ENCODE measurements at places on chromosomes 12 and 14.

DNA sequence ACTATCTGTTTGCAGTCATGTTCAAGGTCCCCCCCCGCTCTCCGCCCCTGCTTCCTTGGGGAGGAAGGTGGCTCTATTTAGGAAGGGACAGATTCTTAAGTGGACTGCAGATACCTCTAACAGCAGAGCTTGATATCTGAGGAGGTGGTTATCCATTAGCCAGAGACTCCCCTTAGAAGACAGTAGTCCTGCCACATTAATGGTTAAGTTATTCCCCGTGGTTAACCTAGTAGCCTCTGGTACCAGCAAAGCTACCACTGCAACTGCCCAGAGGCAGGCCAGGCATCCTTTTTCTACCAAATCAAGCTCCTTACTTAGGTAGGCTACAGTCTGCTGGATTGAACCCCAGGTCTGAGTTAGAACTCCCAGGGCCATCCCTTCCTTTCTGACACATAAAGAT lies 162.1 kb upstream of the AVPR1A start:
- no peak for DNase-seq

DNA sequence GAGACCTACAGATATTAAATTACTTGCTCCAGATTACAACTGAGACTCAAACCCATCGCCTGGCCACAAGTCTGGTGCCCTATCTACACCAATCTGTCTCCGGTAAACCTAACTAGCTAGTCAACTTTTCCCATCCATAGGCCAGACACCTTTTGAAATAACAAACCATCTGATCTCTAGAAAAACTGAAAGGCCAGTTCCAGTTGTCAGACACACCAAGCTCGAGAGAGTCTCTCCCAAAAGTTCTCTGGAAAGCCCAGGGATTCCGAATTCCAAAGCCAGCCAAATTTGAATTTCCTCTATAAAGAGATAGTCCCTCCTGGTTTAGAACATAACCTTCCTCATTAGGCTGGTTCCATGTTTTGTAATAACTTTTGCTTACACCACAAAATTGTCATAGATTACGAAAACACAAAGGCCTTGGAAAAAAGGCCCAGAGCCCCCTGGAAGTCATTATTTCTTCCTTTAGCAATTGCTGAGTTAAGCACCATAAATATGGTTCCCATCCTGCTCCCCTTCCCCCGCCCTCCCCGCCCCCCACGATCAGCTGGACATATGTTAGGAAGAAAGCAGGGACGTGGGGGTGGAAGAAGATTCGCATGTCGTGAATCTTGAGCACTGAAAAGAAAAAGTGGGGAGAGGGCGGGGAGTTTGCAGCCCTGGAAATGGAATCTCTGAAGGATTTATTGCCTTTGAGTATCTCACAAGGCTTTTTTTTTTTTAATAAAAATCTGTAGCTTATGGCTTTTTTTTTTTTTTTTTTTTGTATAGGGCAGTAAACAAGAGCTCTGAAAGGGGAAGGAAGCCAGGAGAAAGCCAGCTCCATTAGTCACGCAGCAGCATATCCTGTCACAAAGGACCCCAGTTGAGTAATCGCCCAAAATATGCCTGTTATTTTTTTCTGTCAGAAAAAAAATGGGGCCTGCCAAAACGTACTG lies 110.4 kb downstream of the ZFP36L1 start:
- no peak for DNase-seq

GRCh38 chr14:105689722-105690121 lies 163.3 kb downstream of the TMEM121 start:
- DNase-seq, result no peak

GRCh38 chr12:100447381-100447780 lies 26.3 kb upstream of the NR1H4 start:
- no peak for DNase-seq

DNA sequence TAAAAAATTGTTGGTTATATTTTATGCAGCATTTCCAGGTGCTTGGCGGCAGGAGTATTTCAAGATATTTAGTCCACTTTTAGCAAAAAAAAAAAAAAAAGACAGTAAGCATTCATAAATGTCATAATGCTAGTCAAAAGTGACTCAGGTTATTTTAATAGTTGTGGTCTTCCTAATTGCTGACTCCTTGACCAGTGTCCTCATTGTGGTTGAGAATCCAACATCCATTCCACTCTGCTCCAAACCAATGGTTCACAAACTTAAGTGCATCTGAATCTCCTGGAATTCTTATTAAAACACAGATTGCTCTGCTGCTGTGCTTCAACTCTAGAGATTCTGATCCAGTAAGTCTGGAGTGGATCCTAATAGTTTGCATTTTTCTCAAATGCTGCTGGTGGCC lies 71.4 kb downstream of the AKAP6 start:
- no peak for DNase-seq

- DNase-seq, result no peak
Measured at GRCh38 chr14:69481815-69482568, 2.5 kb upstream of the PLEKHD1 start.

- no peak for DNase-seq
Measured at GRCh38 chr12:131950182-131950913, 606 bp downstream of the EP400 start.

- DNase-seq, result no peak
Measured at GRCh38 chr14:97878727-97879126, 1081.5 kb downstream of the VRK1 start.

GRCh38 chr14:38135106-38135867 lies 72.4 kb upstream of the SSTR1 start:
- no peak for DNase-seq

DNA sequence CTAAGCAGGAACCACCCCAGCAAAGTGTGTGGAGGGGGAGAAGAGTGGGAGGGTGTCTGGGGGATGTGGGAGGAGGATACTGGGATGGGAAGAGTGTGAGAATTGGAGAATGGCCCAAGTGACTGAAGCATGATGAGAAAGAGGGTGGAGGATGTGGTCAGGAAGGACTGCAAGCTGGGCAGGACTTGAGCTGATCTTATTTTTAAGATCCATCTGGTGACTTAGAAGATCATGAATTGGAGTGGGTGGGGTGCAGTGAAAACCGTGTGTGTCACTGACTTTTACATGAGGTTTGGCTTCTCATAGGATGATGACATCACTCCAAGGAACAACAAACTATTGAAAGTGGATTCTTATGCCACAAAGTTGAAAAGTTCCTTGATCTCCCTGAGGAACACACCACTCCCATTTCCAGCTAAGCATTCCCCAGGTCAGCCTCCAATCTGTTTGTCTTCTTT lies 287.5 kb downstream of the GALC start:
- no peak for DNase-seq

- DNase-seq, result no peak
Measured at GRCh38 chr12:104870797-104871196, 87.3 kb downstream of the SLC41A2 start.

DNA sequence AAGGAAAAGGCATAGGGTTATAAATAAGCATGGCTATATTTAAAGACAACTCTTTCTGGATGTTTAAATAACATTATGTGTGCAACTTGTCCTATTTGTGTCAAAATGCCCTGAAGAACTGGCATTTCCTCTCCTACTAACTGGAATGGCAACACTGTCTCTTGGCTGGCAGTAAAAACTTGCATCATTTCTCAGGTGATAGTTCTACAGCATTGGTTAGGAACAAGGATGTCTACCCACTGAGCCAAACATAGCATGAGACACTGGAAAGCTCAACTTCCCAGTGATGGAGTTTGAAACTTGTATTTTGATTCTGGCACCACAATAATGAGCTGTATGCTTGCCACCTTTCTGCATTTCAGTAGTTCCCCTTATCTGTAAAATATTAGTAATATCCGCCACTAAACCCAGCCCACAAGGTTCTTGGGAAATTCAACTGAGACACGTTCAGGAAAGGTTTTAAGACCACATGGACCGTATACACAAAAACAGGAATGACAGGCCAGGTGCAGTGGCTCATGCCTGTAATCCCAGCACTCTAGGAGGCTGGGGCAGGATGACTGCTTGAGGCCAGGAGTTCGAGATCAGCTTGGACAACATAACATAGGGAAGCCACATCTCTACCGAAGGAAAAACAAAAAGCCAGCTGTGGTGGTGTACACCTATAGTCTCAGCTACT lies 5.1 kb downstream of the SLC38A2 start:
- no peak for DNase-seq

DNA sequence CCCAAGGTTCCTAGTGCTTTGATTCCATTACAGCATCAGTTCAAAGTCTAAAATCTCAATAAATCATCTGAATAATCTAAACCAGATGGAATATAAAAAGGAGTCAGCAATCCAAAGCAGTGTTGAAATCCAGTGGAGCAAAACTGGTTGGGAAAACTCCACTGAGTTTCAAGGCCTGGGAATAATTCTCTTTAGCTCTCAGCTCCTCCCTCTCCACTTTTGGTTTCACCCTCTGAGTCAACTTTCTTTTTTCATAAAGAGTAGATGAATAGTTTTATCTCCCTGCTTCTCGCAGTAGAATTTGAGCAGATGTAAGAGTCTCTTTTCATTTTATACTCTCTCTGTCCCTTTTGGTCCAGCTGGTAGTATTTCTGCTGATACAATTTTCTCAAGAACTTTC lies 338.6 kb downstream of the APAF1 start:
- DNase-seq, result no peak

- DNase-seq, result no peak
Measured at GRCh38 chr14:69059658-69060623, 80.8 kb upstream of the ACTN1 start.

- no peak for DNase-seq
Measured at GRCh38 chr12:49296836-49297694, 2.1 kb downstream of the PRPH start.

DNA sequence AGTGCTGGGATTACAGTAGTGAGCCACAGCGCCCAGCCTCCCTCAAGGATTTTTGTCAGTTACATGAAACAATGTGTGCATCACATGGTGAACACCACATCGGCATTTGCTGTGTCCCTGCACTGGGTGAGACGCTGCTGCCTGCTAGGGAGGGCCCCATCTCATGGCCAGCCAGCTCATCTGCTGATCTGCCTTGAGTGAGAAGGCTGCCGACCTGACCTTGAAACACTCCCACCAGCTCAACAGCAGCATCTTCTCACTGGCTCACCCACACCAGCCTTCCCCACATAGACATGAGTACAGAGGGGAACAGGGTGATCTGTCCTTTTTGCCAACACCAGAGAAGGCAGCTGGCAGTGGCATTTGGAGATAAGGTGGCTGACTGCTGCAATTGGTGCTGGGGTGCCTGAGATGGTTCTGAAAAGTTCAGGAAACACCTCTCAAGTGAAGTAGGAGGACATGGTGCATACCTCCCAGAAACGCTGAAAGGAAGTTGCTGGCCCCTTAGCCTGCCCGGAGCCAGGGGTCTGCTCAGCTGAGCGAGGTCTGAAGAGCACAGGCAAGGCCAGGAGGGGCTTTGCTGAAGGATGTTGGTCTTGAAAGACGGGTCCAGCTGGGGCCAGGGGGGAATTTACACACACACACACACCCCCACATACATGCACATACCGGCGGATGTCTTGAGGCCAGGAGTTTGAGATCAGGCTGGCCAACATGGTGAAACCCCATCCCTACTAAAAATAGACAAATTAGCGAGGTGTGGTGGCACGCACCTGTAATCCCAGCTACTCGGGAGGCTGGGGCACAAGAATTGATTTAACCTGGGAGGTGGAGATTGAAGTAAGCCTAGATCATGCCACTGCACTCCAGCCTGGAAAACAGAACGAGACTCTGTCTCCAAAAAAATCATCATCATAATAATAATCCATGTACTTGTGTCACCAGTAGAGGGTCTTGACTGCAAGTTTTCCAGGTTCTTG lies 14.3 kb upstream of the PPP1R13B start:
- no peak for DNase-seq

- no peak for DNase-seq
Measured at GRCh38 chr12:117790198-117790597, 178.6 kb downstream of the KSR2 start.

- no peak for DNase-seq
Measured at GRCh38 chr14:21428930-21429329, 27.0 kb downstream of the CHD8 start.

DNA sequence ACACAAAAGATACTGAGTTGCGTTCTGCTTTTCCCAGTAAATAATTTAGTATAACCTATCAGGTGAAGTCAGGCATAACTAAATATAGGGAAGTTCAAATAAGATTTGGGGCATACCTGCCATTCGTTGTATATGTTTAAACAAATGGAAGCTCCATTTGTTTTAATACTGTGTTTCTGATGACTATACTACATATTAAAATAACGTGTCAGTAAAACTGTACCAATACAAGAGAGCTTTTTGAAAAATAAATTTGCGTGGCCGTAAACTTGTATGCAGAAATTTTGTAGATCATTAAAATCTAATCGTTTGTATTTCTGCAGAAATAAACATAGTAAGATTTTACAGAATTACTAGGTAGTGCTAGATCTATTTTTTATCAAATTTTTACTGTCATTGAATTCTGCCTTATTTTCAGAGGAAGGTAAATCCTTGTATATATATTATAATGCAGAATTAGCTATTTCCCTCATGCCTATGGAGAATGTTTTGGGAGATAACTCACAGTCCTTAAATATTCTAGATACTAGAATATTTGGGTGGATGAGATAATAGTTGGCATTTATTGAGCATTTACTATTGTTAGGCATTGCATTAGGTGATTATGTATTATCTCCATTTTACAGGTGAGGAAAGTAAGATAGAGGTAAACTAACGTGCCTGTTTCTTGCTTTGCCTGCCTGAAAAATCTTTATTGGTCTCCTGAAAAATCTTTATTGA lies 1.5 kb downstream of the SCFD1 start:
- DNase-seq, result no peak

GRCh38 chr14:104852280-104852663 lies 12.8 kb upstream of the CEP170B start:
- no peak for DNase-seq

DNA sequence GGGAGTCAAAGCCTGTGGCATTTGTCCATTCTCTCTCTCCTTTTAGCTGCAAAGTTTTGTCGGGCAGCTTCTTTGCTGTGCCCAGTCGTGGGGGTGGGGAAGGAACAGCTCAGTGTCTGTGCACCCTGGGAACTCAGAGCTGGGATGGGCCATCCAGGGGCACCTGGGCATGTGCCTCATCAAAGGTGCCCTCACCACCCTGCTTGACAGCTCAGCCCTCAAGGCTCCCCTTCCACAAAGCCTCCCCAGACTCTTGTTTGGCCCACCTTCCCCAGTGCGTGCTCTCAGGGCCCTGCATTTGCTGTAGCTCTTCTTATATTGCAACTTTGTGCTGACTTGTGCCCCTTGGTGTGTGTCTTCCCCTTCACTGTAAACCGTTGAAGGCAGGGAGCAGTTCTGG lies 112.6 kb downstream of the ESRRB start:
- DNase-seq, result no peak
